ENCODE measurements at places on chromosomes 4 and X.

DNA sequence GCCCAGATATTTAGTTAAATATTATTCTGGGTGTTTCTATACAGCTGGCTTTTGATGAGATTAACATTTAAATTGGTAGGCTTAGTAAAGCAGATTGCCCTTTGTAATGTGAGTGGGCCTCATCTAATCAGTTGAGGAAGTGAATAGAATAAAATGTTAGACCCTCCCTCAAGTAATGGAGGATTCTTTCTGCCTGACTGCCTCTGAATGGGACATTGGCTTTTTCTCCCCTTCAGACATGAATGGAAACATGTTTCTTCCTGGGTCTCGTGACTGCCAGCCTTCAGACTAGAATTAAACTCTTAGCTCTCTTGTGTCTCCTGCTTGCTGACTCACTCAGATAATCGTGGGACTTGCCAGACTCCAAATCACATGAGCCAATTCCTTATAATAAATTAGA, 266.7 kb downstream of the INPP4B start:
- DNase-seq = no peak

GRCh38 chr4:70746179-70746839, 24.5 kb downstream of the RUFY3 start:
- no peak for DNase-seq

- no peak for DNase-seq
Observed at GRCh38 chrX:53374923-53375322, 47.5 kb downstream of the SMC1A start.

DNA sequence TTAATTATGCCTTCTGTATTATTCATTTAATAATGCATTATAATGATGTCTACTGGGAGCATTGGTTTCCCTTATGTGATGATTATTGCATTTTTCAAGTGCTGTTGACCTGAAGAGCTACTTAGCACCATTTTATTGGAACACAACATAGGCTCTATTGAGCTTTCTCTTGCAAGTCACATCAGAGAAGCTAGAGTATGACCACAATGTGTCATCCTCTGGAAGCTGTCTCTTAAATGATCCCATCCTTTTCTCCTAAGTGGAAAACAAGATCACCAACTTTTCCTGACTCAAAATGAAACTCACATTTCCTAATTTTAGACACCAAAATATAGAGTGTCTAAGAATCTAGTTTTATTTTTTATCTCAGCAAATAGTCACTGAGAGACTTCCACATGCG, 1451.9 kb downstream of the PCDH7 start:
- DNase-seq = no peak

- no peak for DNase-seq
Observed at GRCh38 chr4:37597034-37597433, 89.1 kb downstream of the RELL1 start.

DNA sequence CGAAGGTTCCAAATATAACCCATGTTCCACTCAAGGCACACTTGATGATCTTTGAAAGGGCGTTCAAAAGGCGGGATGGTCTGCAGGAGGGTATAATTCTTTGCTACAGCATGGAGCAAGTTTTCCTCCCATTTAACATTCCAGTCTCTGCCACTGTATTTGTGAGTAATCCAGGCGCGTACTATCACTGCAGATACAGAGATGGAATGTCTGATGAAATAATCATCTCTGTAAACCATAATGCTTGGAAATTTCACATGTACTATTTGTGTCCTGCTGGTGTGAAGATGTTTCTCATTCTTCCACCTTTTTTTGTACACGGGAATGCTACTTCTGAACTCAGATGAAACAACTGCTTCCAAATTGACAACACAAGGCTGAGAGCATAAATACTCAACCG, 15.5 kb downstream of the SEL1L3 start:
- no peak for DNase-seq

DNA sequence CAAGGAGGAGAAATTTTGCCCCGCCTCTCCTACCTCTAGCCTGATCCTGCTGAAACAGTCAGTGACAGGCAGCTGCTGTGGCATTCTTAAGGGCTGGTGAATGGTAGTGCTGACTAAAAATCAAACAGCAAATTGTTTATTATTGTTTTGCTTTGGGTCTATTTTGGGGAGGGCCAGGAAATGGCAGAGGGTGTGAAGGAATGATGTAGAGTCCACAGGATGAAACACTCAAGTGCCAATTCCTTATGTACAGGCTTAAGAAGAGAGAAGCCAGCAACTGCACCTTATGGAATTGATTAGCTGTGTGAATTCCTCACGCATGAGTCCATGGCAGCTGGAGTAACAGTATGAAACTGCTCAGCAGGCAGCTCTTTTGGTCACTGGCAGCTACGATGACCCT, 39.7 kb downstream of the VEGFC start:
- DNase-seq = no peak

GRCh38 chrX:35015621-35016020, 73.0 kb downstream of the FAM47B start:
- no peak for DNase-seq

- no peak for DNase-seq
Observed at GRCh38 chr4:54543088-54543795, 114.5 kb upstream of the KIT start.

DNA sequence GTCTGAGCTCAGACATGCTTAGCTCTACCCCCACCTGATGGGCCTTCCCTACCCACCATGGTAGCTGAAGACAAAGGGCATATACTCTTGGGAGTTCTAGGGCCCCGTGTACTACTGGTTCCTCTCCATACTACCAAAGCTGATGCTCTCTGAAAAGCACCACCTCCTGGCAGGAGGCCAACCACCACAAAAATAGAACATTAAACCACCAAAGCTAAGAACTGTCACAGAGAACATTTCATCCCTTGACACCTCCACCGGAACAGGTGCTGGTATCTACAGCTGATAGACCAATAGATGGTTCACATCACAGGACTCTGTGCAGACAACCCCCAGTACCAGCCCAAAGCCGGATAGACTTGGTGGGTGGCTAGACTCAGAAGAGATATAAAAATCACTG, 13.4 kb downstream of the EDA2R start:
- no peak for DNase-seq

GRCh38 chrX:154718616-154719015, 32.3 kb downstream of the GAB3 start:
- DNase-seq = no peak

GRCh38 chrX:77953302-77953701, 16.1 kb downstream of the PGAM4 start:
- no peak for DNase-seq

DNA sequence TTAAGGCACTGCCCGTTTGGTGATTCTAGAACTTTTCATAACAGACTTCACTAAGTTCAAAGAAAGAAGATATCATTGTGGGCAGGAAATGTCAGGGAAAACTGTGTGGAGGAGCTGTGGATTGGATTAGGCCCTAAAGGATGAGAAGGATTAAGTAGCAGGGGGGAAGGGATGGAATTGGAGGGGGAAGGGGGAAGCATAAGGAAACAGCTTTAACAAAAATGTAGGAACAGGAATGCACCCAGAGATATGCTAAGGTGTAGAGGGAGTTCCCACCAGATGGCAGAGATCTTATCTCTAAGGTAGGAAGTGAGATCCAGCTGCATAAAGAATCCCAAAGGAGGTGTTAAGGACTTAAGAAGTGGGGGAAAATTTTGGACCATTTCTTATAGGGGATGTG, 114.5 kb downstream of the LARP7 start:
- DNase-seq = no peak

- no peak for DNase-seq
Observed at GRCh38 chr4:163591614-163592020, 97.1 kb downstream of the TMA16 start.

DNA sequence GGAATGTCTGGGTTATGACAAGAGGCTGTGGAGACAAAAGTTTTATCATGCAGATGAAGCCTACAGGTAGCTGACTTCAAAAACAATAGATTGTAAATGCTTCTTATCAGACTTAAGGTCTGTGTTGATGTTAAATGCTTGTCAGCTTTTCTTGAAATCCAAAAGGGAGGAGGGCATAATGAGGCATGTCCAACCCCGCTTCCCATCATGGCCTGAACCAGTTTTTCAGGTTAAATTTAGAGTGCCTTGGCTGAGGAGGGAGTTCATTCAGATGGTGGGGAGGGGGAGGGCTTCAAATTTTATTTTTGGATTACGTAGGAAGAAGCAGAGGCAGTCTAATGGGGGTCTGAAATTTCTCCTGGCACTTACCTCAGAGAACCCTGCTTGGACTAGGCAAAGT, 207.7 kb upstream of the HDX start:
- DNase-seq = no peak

DNA sequence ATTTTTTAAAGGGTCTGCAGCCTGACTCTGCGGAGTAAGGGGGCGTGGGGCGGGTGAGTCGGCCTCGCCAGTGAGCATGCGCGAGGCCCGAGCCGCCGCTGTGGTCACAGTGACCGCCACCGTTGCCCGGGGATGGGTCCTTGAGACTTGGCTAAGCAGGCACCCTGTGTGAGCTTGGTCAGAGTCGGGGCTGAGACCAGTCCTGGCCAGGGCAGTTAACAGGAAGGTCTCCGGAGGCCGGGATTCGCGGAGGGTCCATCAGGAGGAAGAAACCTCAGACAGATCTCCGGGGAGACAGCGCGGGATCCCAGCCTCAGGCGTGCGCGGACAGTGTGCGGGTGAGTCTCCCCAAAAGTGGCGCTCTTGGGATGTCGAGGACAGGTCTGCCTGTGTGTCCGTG, 1384.4 kb upstream of the PCDH10 start:
- DNase-seq = no peak

GRCh38 chrX:104270212-104270611, 15.5 kb upstream of the ESX1 start:
- DNase-seq = no peak

- no peak for DNase-seq
Observed at GRCh38 chr4:158211222-158211621, 936 bp downstream of the TMEM144 start.

DNA sequence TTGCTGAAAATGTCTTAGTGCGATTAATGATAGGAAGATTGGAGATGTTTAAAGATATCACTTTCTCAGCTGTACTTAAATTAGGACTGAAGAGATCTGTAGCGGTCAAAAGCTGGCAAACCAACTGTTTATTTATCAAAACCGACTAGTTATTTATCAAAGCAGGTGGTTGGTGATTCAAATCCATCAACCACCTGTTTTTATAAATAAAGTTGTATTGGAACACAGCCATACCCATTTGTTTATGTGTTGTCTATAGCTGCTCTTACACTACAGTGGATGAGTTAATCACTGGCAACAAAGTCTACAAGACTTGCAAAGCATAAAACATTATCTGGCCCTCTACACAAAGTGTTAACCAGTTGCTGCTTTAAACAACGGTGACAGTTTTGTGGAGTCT, 76.8 kb downstream of the IL15 start:
- DNase-seq = no peak

GRCh38 chrX:72208126-72208800, 26.7 kb downstream of the PIN4 start:
- DNase-seq = no peak

GRCh38 chr4:90515191-90515590, 388.0 kb downstream of the CCSER1 start:
- no peak for DNase-seq

GRCh38 chr4:180557348-180557747, 1685.9 kb upstream of the TENM3 start:
- no peak for DNase-seq

GRCh38 chr4:82371497-82371896, 2.3 kb downstream of the HNRNPD start:
- no peak for DNase-seq

DNA sequence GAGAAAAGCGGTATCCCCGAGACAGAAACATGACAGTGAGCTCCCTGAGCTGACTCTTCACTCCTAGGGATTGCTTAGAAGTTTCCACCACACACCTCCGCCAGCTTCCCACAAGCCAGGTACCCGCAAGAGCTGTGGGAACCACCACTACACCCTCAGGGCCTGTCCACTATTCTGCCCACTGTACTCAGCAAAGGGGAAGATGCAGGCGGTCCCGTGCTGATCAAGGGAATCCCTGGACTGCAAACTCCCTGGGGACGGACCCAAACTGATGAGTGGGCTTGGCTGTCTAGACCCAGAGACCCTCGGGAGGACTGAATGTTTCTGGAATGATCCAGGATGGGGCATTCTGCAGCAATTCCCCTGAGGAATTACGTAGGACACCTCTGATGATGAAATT, 30.2 kb downstream of the REELD1 start:
- no peak for DNase-seq

Data from stimulated activated CD8-positive, alpha-beta memory T cell treated with anti-CD3 and anti-CD28 coated beads, Interleukin-7, amount 100 ng/mL, for 48 hours (primary cell).